ENCODE measurements at places on chromosomes 7 and 10. TPM values are rescaled to one million over a fixed set of nuclear protein-coding genes. Genes with fewer than 3 reads are reported as not detected.

GRCh38 chr10:132196178-132197113, 9.7 kb downstream of the DPYSL4 start:
- no peak overlapping the region for H3K27ac ChIP-seq
- no peaks in the 10 kb centered on the region for H3K27me3 ChIP-seq
- H3K4me3 ChIP-seq = no peak overlapping the region
- no peaks in the 10 kb centered on the region for H3K4me1 ChIP-seq
- H3K36me3 ChIP-seq = no peaks in the 10 kb centered on the region
- no peak for DNase-seq

- no peaks in the 10 kb centered on the region for H3K36me3 ChIP-seq
- peaks cover 22% of the 10 kb centered on the region for H3K27me3 ChIP-seq
- H3K27ac ChIP-seq = no peak overlapping the region
- H3K4me1 ChIP-seq = no peaks in the 10 kb centered on the region
- no peak for DNase-seq
- no peak overlapping the region for H3K4me3 ChIP-seq
Measured at GRCh38 chr10:43658227-43658626, 9.5 kb upstream of the ZNF32 start.

DNA sequence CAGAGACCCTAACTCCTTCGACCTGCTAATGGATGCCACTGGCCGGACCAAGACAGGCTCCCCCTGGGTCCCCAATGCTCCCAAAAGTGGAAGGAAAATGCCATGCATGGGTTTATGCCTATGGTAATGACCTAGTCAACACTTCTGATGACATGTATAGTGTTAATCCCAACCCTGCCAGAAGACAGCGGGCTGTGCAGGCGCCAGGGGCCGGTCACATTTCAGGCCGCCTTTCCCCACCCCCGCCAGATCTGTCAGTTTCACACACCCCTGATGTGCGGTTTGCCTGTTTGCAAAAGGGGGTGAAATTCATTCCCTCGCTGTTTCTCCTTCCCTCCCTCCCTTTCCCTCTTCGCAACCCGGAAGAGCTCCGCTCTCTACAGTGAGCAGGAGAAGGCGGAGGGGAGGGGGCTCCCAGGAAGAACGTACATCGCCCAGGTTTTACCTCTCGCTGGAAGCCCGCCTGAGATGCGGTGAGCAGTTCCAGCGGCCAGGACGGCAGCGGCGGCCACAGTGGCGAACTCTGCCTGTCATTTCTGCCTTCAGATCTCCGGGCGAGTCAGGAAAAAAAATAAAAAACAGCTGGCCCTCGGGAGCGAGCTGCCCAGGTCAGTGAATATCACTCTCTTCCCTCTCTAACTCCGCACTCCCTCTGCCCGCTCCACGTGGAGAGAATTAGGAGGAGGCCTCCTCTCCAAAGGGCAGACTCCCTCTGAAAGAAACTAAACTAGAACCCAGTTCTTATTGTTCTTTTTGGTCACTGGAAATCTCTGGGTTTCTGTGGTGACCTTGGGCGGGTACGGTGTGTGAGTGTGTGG, 9.4 kb upstream of the GATA3 start:
- DNase-seq = no peak
- no peak overlapping the region for H3K27ac ChIP-seq
- H3K4me1 ChIP-seq = peaks cover 70% of the 10 kb centered on the region
- peaks cover 5% of the 10 kb centered on the region for H3K36me3 ChIP-seq
- H3K27me3 ChIP-seq = peaks cover 90% of the 10 kb centered on the region

DNA sequence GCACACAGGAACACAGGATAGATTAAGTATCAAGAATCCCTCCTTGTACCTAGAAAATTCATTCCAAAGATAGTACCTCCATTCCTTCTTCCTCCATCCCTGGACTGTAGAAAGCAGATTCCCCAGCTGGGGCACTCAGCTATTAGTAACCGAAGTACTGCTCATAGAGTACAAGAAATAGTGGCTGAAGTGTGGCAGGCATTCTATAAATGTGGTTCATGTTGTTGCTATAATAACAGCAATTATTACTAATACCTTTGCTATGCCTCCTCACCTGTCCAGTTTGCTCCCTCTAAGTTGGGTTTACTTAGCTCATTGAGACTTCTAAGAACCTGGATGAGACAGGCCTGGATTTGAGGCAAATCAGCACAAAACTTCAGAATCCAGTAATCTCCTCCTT, 453.2 kb downstream of the GRM8 start:
- no peak overlapping the region for H3K27ac ChIP-seq
- no peak for DNase-seq
- no peaks in the 10 kb centered on the region for H3K36me3 ChIP-seq
- no peak overlapping the region for H3K4me3 ChIP-seq

- H3K4me3 ChIP-seq = no peak overlapping the region
- no peak for DNase-seq
- H3K36me3 ChIP-seq = no peaks in the 10 kb centered on the region
- peak overlapping the region; percentile 65 for H3K27ac ChIP-seq
Measured at GRCh38 chr10:44935966-44936295, 23.7 kb upstream of the RASSF4 start.

DNA sequence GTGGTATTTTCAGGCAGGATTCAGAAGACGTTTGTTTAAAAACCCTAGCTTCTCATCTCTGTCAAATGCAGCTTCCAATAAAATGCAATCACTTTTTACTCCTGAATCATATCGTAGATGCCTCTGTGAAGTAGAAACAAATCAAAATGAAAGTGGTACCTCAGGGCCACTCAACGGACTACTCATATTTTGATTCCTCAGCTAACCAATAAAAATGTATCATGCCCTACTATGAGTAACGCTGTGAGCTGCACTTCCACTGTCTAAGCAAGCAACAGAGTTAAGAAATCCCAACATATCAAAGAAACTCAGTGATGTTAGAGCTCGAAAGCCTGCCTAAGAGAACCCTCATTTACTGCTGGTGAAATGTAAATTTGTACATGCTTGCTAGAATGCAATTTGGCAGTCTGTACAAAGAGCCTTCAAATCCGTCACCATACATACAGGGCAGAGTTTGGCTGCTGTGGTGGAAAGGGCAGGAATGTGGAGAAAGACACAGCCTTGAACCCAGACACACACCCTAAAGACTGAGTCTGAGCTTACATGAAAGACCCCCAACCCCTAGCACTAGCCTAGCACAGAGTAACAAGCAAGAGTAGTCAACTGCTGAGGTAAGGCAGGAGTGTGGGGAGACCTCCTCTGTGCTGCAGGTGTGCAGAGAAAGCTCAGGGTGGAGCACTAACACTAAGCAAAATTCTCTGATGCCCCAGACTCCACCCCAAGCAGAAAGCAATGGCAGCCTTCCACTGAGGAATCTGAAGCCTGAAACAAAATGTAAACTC, 151.5 kb downstream of the ANK3 start:
- DNase-seq = peak; percentile 41
- peaks cover 25% of the 10 kb centered on the region for H3K4me1 ChIP-seq
- H3K36me3 ChIP-seq = no peaks in the 10 kb centered on the region
- H3K4me3 ChIP-seq = peak overlapping the region; percentile 54

- H3K27ac ChIP-seq = peak overlapping the region; percentile 77
- H3K27me3 ChIP-seq = no peaks in the 10 kb centered on the region
- DNase-seq = peak; percentile 61
Measured at GRCh38 chr7:98254951-98255610, 3.0 kb upstream of the TECPR1 start.

- no peaks in the 10 kb centered on the region for H3K4me1 ChIP-seq
- no peaks in the 10 kb centered on the region for H3K36me3 ChIP-seq
- H3K27me3 ChIP-seq = peaks cover 52% of the 10 kb centered on the region
- H3K4me3 ChIP-seq = no peak overlapping the region
Measured at GRCh38 chr10:100811752-100812750, 66.7 kb downstream of the PAX2 start.

- no peaks in the 10 kb centered on the region for H3K36me3 ChIP-seq
- no peak for DNase-seq
- H3K27me3 ChIP-seq = no peaks in the 10 kb centered on the region
- no peaks in the 10 kb centered on the region for H3K4me1 ChIP-seq
Measured at GRCh38 chr10:121113385-121113696, 262.2 kb downstream of the WDR11 start.

GRCh38 chr7:104048055-104048454, 58.6 kb upstream of the RELN start:
- H3K4me3 ChIP-seq = no peak overlapping the region
- no peaks in the 10 kb centered on the region for H3K27me3 ChIP-seq
- no peak for DNase-seq
- no peak overlapping the region for H3K27ac ChIP-seq

DNA sequence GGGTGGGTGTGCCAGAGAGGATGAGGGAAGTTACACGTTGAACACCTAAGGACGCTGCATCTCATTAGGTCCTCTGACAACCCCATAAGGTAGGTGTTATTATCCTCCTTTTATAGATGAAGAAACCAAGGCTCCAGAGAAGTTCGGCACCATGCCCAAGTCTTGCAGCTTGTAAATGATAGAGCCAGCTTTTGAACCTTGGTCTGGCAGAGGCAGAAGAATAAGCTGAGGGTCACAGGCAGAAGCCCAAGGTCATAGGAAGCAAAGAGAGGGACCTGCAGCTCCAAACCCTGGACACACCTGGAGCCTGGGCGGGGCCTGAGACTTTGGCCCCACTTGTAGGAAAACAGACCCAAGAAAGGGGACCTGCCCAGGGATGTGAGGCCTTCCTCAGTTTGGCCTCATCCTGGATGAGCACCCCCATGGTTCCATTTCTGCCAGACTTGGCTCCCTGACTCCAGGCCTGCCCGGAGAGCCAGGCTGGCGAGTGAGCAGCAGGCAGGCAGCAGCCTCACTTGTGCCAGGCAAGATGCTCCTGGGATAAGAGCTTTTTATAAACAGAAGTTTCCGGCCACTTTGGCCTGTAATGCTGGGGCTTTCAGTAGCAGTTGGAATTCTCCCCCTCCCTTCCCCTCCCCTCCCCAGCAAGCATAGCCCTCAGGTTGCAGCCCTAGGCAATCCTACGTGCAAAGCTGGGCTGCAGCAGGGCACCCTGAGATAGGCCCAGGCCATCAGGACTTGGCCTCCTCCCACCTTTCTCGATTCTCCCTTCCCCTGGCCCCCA, 2.4 kb downstream of the KCNH2 start:
- H3K4me3 ChIP-seq = peak overlapping the region; percentile 66
- no peak overlapping the region for H3K27ac ChIP-seq
- peaks cover 2% of the 10 kb centered on the region for H3K36me3 ChIP-seq
- H3K27me3 ChIP-seq = peaks cover 41% of the 10 kb centered on the region
- DNase-seq = no peak

DNA sequence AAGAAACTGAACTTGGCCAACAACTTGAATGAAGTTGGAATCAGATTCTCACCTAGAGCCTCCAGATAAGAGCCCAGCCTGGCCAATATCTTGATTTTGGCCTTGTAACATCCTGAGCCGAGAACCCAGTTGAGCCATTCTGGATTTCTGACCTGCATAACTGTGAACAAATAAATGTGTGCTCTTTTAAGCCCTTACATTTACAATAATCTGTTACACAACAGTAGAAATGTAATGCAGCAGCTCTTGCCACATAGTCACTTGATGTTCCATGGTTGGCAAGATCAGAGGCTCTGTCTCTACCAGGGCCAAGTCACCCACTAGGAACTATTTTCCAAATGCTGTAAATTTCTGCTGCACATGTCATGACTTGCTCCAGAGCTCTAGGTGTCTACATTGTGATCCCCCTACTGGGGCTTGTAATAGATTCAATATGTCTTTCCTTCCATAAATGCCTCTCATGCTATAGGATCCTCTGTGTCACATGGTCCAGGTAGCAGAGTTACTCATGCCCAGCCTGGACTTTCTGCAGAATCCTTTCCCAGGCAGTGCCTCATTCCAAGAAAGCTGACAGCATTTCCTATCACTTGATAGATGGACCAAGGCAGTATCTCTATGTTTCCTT, 11.4 kb upstream of the RBM20 start:
- H3K27me3 ChIP-seq = peaks cover 10% of the 10 kb centered on the region
- H3K4me1 ChIP-seq = no peaks in the 10 kb centered on the region
- no peak overlapping the region for H3K27ac ChIP-seq
- H3K36me3 ChIP-seq = no peaks in the 10 kb centered on the region
- DNase-seq = no peak

- no peaks in the 10 kb centered on the region for H3K36me3 ChIP-seq
- DNase-seq = no peak
- no peaks in the 10 kb centered on the region for H3K27me3 ChIP-seq
- no peak overlapping the region for H3K27ac ChIP-seq
Measured at GRCh38 chr7:66307591-66308215, 102.6 kb downstream of the TPST1 start.

- H3K36me3 ChIP-seq = no peaks in the 10 kb centered on the region
- no peaks in the 10 kb centered on the region for H3K4me1 ChIP-seq
- no peak for DNase-seq
- H3K27ac ChIP-seq = no peak overlapping the region
- no peak overlapping the region for H3K4me3 ChIP-seq
Measured at GRCh38 chr10:94037286-94037685, 43.6 kb downstream of the PLCE1 start.

- peak; percentile 41 for DNase-seq
- no peak overlapping the region for H3K27ac ChIP-seq
Measured at GRCh38 chr7:73701357-73701995, 18.0 kb downstream of the STX1A start.

GRCh38 chr10:80199828-80200227, 5.5 kb downstream of the ANXA11 start:
- H3K36me3 ChIP-seq = peaks cover 44% of the 10 kb centered on the region
- H3K27ac ChIP-seq = no peak overlapping the region
- no peaks in the 10 kb centered on the region for H3K27me3 ChIP-seq
- peaks cover 88% of the 10 kb centered on the region for H3K4me1 ChIP-seq
- no peak for DNase-seq

DNA sequence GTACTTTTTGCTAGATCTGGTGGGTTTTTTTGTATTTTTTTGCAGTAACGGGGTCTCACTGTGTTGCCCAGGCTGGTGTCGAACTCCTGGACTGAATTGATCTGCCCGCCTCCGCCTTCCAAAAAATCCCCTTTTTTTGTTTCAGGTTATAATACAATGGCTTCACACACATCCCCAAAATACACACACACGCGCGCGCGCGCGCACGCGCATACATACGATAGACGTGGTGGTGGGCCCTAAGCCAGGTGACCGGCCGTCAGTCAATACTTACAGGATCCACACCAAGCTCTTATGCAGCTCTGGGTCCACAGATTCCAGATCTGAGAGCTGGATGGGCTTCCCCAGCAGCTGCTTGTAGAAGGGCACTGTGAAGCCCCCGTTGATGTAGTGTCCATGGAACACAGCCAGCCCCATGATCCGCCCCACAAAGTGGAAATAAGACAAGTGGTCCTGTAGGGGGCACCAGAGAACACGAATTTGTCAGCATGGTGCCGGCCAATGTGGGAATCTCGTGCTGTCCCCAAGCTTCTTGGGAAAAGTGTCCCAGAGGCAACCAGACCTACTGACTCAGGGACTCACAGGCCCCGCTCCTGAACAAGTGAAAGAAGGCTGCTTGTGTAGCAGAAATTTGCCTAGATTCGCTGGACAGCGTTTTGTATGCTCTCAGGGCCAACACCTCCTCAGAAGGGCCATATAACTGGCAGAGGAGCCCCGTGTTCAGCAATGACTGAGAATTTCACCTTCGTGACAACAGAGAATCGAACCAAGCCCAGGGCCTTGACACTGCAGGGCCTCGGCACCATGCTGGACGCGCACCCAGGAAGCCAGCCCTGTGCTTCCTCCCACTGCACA, 103.6 kb downstream of the SMURF1 start:
- no peak overlapping the region for H3K4me3 ChIP-seq
- DNase-seq = peak; percentile 72
- H3K36me3 ChIP-seq = peaks cover 53% of the 10 kb centered on the region
- H3K27me3 ChIP-seq = no peaks in the 10 kb centered on the region

The KIAA1549 gene
- 1.5 TPM for total RNA-seq

The CDH23 gene
- total RNA-seq = 4.7 TPM

The HMX2 gene
- not detected for total RNA-seq

The GPR15LG gene
- total RNA-seq = not detected

The TCAF1 gene
- 14.1 TPM for total RNA-seq

The COL17A1 gene
- total RNA-seq = not detected

The LRRTM3 gene
- total RNA-seq = not detected

The GFRA1 gene
- not detected for total RNA-seq

The FAM241B gene
- total RNA-seq = 5.4 TPM

The EIF4EBP2 gene
- 58.7 TPM for total RNA-seq

The FBXO24 gene
- total RNA-seq = 0.45 TPM
